T-helper 2 cell (primary cell): ENCODE measurements at places on chromosomes 4 and X.

DNA sequence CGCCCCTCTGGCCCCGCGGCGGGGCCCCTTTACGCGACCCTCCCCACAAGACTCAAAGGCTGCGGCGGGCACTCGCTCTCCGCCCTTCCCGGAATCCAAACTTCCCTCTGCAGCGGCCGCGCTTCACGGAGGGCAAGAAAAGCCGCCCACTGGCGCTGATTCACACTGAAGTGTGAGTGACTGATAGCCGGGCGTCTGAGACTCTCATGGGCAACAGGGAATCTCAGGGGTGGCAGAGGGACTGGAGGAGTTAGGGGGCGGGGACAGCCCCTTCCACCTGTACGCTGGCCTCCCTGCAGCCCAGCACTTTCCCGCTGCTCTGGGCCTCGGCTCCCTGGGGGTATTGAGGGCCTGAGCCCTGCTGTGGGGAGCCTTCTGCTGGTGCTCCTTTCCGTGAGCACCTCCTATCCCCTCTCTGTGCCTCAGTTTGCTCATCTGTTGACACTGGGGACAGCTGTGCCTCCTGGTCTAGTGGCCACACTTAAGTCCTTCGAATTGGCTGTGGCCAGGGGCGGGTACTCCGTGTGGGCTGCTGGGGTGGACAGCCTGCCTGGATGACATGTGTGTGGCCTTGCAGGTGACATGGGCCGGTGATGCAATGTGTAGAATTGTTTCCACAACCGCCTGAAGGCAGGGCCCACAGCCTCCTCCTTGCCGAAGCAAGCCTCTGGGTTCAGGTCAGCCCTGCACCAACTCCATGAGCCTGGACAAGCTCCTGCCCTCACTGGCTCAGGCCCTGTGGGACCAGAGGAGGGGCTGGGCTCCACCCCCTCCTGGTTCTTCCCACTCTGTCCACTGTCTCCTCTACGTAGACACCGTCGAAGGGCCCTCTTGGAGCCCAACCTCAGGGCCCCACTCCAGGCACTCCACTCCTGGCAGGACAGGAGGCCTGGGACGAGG, 951 bp downstream of the SH3BP2 start:
- DNase-seq = peak; percentile 52

GRCh38 chr4:111562826-111563225, 582.4 kb upstream of the FAM241A start:
- no peak for DNase-seq

DNA sequence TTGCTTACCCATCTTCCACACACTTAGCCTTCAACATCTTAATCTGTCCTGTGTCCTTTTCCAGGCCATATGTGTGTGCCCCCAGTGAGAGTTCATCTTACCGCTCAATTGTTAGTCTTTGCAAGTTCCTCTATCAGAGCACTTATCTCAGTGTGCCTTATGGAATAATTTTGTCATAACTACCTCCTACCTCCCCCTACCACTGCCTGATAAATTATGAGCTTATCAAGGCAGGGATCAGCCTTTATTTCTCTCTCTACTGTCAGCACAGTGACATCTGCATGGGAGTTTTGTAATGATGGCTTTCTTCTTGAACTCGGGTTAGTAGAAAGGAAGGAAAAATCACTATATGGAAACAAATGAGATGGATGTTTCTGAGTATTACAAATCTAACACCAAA, 53.2 kb downstream of the MTM1 start:
- DNase-seq = no peak

GRCh38 chr4:139295942-139296299, 5.4 kb upstream of the NAA15 start:
- no peak for DNase-seq

DNA sequence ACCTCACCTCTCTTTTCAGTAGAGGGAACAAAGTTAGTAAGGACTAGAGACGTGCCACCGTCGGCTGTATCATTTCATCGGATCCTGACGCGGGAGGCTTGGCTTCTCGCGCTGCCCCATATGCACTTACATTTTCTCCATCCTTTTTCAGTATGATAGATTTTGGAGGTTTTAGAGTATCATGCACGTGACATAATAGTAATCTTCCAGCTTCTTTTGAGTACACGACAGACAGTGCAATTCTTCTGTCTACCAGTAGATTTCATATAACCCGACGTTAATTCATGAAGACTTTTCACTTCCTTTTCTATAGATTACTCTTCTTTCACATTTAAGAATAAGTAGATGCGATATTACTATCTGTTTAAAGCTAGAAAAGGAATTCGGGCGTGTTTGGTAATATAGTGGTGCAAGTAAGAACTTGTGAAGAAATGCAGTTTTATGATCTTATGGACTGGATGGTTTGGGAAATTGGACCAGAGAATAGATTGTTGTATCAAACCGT, 1.0 kb downstream of the CDS1 start:
- DNase-seq = no peak

- no peak for DNase-seq
Measured at GRCh38 chr4:52665592-52665991, 6.5 kb upstream of the USP46 start.

DNA sequence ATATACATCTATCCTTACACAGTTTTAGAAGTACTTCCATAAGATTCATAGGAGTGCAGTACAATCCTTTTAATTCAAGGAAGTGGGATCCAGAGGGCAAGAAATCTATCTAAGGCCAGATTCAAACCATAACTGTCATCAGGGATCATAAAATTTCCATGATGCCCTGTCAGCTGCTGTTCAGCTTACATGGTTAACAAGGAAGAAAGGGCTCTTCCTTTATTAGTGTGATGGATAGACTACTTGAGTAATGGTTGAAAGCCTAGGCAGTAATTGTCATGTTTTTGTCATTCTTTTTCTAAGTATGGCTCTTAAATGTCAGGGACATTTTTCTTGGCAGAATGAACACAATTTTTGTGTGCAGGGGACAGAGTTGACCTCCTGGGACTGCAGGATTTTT, 159.8 kb upstream of the CXCL13 start:
- DNase-seq = no peak

DNA sequence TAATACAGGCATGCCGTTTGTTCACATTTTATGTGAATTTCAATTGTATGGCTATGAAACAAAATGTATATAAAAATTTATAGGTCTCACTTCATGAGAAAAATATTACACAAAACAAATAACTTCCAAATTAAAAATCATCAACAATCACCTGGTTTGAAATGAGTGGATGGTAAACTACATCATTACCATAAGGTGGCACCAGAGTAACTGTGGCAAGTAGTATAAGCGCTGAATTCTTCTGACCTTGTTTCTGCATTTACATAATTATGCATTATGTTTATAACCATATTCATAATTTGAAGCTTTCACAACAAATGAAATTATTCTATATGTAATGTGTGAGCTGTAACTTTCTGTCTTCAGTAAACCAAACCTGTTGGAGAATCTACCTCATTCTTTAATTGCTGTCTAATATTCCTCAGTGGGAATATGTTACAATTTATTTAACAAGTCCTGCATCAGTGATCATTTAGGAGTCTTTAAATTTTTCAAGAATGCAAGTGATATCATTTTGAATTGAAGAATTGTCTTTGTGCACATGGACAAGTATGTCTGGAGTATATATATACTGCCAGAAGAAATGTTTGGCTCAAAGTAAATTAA, 55.2 kb downstream of the MMRN1 start:
- no peak for DNase-seq

GRCh38 chr4:33133723-33134122, 2413.6 kb downstream of the PCDH7 start:
- DNase-seq = no peak
